ENCODE measurements at places on chromosomes 12 and 14.

GRCh38 chr14:56378475-56378877 lies 201.1 kb upstream of the TMEM260 start:
- DNase-seq = no peak

DNA sequence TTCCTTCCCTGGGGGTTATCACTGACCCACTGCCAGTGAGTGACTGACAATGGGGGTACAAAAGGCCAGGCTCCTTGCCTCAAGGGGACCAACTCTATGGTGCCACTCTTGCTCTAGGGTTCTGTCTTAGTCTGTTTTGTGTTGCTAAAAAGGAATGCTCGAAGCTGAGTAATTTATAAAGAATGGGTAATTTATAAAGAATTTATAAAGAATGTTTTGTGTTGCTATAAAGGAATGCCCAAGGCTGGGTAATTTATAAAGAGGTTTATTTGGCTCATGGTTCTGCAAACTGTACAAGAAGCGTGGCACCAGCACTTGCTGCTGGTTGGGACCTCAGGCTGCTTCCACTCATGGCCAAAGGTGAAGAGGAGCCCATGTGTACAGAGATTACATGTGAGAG lies 15.8 kb upstream of the RASSF8 start:
- DNase-seq = no peak

- DNase-seq = no peak
Measured at GRCh38 chr12:116246490-116247179, 30.9 kb downstream of the MED13L start.

DNA sequence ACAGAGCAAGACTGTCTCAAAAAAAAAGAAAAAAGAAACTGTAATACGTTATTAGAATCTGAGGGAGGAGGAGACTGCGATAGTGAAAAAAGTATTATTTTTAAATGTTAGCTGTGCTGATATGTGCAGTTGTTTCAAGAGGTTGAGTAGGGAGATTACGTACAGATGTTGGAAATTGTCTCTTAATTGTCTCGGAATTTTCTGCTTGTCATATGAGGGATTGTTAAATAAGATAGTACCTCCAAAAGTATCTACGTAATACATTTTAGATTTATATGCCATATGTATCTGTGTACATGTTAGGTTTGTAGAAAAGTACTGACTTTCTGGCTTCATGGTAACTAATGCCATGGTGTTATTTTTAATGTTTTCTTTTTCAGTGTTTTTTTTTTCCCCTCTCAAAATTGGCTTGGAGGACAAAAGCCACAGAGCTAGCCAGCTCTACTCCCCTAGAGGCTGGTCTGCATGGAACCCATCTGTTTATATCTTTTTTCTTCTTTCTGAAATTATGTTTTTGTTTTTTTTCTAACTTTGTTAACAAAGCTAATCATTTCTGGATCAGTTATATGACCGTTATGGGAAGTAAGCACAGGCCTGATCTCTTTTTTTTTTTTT lies 3.4 kb downstream of the RIMKLB start:
- DNase-seq = no peak

DNA sequence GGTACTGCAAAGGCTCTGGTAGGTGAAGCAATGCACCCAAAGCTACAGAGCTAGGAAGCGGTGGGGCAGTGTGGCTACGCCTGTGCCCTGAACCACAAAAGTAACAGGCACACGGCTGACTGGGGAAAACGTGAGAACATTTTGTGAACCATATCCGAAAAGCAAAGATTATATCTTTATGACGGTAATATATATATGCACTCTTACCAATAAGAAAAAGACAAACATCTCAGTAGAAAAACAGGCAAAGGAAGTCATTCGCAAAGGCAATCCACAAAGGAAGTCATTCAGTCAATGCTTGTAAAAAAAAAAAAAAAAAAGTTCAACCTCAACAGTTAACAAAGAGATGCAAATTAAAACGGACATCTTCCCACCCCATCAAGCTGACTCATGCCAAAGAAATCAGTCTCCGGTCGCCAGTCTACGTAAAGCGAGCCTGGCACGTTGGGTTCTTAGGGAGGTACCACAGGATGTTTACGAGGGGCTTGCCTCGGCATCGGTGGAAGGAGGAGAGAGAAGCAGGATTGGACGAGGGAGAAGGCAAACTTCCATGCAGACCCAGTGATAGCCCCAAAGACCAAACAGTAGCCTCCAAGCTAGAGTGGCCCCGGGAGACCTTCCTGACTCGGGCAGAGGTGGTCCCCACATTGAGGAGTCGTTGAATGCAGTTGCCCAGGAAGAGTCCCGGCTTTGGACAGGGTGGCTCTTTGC lies 39.4 kb upstream of the PPP2R5C start:
- DNase-seq = peak; percentile 52

DNA sequence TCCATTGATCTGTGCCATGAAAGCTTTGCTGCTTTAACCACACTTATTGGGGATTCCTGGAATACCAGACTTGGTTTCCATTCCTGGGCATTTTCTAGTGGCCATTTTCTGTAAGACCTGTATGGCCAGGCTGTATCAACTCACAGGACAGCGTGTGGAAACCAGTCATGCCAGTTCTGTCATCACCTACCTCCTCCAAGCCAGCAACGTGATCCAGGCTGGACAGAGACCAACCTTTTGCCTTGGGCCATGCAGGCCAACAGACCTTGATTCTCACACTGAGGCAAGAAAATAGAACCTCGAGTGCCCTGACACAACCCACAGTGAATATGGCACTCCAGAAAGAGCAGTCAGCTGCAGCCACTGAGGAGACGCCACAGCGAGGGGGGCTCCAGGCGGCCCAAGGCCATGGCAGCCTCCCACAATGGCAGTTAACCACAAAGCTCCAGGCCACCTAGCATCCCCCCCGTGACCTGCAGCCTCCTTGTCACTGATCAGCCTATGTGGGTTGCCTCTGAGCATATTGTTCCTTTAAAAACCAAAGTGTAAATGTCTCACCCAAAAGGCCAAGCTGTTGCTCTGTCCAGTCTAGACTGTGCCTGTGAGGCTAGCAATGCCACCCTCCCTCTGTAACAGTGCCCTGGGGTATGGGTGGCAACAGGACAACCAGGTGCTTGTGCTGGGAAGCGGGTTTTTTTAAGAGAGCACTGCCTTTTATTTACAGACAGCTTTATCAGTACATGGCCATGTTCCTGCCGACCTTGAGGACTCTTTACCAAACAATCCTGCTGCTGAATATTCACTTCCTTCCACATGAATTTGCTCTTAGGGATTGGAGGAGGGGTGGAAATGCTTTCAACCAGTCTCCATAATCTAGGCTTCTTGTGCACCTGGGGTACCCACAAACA lies 168.7 kb upstream of the HIF1A start:
- no peak for DNase-seq

DNA sequence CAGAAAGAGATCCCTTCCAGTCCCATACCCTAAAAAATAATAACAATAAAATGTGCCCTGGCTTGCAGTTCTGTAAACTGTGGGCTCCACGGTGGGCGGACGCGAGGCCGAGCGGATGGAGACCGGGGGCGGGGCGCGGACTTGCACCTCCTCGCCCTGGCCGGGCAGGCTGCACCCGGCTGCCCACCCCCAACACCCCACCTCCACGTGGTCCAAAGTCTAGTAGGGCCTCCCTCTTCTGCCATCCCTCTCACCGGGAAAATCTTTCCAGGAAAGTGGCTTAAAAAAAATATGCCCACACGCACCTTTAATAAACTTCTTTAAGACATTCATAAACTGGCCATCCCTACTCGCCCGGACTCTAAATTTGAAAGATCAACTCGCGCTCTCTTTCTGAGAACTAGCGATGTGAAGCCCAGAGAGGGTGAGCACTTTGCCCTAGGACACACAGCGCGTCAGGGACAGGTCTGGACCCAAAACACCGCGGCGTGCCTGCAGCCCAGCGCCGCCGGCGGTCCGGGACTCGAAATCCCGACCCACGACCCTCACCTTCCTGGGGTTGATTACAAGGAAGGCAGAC lies 1.9 kb upstream of the BCL11B start:
- DNase-seq = no peak

GRCh38 chr14:43894534-43894933 lies 612.5 kb downstream of the FSCB start:
- DNase-seq = no peak

GRCh38 chr14:22841769-22842168 lies 5.4 kb downstream of the MMP14 start:
- DNase-seq = no peak

DNA sequence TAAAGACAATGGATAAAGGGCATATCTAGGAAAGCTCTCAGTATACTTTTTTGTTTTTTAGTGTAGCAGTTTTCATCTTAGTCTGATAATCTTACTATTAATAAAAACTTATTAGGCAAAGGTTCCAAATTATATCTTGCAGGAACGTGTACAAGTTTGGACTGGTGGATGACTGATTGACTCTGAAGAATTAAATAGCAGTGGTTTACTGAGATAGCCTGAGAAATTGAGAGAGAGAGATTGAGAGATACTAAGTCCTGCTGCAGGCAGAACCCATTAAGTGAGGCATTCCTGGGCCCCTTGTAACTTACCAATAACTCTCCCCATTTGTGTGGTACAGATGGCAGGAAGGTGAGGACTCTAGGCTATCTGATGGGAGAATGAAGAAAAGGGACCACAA lies 80.2 kb upstream of the SLC38A2 start:
- DNase-seq = no peak

DNA sequence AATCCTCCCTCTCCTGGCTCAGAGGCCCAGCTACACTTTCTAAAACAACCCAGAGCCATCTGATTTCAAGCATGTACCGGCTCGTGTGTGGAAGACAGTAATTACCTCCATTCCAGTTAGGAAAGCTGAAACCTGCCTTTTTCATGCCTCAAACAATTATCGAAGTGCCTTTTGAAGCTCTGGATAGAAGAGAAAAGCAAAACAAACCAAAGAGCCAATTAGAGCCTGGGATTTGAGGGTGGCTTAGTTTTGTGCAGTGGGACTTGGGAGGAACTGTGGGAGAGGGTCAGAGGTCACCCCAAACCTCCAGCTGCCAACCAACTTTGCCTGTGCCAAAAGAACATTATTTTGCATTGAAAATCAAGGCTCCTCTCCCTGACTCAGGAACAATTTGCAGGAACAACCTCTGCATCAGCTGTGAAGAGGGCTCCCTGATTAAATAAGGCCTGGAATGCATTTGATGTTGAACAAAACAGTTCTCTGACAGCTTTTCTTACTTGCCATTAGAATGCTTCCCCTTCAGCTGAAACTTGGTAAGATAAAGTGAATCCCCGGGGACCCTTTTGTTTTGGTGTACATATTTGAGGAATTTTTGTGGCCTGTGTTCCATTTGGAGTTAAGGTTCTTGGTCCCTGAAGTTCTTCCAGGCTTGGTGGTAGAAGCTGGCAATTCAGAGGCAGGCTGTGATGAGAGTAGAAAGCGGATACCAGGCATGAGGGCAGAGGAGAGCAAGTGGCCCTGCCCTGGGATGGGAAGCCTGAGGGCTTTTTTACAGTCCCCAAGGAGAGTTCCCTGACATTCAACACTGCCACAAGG lies 270.1 kb downstream of the ZFP36L1 start:
- DNase-seq = no peak

DNA sequence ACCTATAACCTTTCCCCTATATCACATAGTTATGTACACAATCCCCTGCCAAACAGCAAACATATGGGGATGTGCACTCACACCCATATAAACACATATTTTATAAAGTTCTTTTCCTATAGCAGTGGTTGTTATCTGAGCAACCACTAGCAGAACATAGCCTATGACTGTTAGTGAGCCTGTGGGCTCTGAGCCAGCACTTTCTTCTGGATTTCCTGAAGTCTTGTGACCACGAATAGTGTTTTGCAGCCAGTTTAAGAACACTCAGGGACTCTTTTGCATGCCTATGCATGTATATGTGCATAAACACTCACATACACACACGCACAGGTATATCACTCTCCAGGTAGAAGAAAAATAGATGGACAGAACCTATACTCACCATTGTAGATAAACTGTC lies 17.1 kb downstream of the TESPA1 start:
- DNase-seq = no peak

DNA sequence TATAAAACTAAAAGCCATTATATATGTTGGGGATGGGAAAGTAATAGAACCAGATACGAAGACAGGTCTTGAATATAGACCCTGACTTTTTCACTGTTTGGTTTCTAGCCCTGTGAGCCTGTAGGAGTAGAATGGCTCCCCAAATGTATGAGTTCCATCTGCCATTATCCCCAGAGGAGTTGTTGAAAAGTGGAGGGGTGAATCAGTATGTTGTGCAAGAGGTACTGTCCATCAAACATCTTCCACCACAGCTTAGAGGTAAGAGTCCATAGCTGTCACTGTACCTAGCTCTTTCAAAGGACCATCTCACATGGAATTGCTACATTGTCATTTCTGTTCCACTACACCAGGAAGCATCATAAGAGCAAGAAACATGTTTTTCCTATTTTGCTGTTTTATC lies 1.1 kb downstream of the NCAPD2 start:
- no peak for DNase-seq

DNA sequence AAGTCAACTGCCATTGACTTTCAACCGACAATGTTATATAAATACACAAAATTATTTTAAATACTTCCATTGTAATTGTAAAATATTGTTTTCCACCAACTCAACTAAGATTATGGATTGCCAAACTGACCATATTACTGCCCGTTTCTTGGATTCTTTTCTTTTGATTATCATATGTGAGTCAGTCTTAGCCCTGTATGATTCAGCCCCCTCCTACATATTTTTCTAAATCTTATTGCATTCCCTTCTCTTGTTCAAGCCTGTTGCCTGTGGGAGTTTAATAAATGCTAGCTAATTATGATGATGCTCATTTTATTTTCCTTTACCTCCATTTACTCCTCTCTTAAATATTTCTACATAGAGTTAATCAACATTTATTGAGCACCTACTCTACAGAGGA lies 6.8 kb downstream of the RASSF9 start:
- DNase-seq = no peak

- no peak for DNase-seq
Measured at GRCh38 chr14:102540315-102541028, 30.9 kb upstream of the ANKRD9 start.

- no peak for DNase-seq
Measured at GRCh38 chr12:116455540-116456329, 103.4 kb upstream of the MAP1LC3B2 start.

DNA sequence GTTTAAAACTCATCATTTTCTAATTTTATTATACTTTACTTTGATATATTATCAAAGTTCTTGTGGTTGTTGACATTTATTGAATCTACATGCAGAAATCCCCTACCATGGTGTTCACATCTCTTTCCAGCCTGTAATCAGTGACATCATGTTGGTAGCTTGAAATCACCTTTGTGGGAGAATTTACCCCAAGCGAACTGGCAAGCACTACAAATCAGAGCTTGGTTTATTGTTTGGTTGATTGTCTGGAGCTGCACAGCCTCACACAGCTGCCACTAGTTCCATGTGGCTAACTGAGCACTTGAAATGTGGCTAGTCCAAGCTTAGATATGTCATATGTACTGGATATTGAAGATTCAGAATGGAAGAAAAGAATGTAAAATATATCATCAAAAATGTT lies 15.4 kb upstream of the KRT5 start:
- no peak for DNase-seq

DNA sequence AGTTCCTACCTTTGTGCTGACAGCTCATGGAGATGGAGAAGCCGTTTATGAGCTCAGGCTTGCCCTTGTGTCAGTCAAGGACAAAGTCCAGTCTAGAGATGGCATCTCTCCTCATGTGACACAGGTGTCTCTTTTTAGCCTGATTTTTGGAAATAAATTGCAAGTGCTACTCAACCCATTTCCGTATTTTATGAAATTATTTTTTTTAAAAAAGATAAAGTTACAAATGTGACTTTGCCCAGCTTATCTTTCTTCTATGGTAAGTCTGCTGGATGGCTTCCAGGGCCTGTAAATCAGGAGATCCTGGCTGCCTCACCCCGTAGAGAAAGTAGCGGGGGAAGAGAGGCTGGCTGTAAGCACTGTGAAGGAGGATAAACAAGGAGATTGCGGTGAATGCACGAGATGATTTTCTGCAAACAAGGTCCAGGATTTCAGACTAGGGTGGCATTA lies 169.7 kb downstream of the MYRFL start:
- no peak for DNase-seq
